ENCODE measurements at places on chromosomes 2 and 18.

- DNase-seq: no peak
Measured at GRCh38 chr18:24878289-24878688, 417.9 kb downstream of the HRH4 start.

- peak; percentile 15 for DNase-seq
Measured at GRCh38 chr2:168174756-168175155, 72.6 kb downstream of the STK39 start.

DNA sequence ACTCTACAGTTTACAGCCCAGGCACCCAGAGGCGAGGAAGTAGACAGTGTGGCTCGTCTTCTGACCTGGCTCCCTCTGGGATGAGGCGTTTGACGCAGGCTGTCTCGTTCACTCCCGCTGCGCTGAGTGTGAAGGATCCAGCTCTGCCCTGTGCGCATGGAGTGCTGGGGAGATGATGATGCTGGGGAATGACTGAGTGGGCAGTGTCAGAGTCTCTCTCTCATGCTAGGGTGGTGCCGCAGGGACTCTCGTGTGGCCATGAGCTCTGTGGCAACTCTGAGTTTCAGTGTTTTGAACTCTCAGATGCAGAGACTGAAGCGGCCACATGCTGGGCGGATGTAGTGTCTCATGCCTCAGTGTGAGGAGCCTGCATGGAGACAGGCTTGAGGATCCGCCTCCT lies 118.4 kb upstream of the TPO start:
- DNase-seq: no peak

DNA sequence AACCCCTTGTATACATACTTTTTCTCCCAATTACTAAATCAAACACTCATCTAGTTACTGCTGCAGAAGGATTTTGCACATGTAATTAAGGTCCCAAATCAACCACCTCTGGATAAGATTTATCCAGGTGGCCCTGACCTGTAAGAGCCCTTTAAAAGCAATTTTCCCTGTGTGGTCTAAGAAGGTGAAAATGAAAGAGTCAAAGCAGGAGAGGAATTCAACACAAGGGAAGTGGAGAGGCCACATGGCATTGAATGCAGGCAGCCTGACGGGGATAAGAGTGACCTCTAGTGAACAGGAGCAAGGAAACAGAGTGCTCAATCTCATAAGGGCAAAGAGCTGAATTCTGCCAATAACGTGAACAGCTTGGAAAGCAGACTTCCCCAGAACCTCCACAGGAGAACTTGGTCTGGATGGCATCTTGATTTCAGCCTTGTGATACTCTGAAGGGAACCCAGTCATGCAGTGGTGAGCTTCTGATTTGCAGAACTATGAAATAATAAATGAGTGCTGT lies 27.2 kb downstream of the PPP3R1 start:
- DNase-seq: no peak

- DNase-seq: no peak
Measured at GRCh38 chr2:238925281-238925680, 77.4 kb downstream of the TWIST2 start.

GRCh38 chr2:59232394-59233165 lies 991.5 kb upstream of the FANCL start:
- no peak for DNase-seq

- peak; percentile 4 for DNase-seq
Measured at GRCh38 chr2:73203055-73203681, 794 bp downstream of the NOTO start.

DNA sequence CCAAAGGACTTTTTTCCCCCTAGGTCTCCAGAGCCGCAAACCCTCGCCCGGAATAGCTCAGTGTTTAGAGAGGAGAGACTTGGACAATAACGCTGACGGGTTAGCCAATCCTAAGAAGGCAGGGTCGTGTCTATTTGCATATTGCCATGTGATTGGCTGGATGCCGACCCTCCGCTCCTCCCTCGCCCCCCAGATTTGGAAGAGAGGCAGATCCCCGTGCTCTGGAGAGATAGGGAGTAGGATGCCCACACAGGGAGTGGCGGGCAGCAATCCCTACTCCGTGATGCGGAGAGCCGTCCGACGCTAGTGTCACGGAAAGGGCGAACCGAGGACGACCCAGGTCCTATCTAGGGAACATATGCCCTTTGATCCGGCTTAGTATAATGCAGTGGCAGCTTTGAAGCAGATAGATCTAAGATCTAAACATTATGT lies 1.4 kb downstream of the WNT6 start:
- DNase-seq: no peak

DNA sequence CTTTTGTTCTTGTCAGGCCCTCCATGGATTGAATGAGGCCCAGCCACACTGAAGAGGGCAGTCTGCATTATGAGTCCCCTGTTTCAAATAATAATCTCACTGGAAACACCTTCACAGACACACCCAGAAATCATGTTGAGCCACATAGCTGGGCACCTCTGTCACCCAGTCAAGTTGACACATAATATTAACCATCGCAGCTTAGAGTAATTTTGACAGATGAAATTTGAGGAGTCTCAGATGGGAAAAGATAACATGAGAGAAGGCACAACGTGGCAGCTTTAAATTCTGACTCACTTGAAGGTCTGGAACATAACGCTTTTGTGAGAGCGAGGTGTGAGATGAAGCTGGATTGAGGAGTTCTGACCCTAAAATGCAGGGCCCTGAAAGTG lies 70.9 kb upstream of the TMEM87B start:
- no peak for DNase-seq

GRCh38 chr2:29733213-29733612 lies 188.2 kb downstream of the ALK start:
- DNase-seq: no peak

GRCh38 chr2:233936089-233936488 lies 18.9 kb downstream of the TRPM8 start:
- DNase-seq: no peak

GRCh38 chr18:55185391-55185790 lies 226.1 kb upstream of the CCDC68 start:
- no peak for DNase-seq

DNA sequence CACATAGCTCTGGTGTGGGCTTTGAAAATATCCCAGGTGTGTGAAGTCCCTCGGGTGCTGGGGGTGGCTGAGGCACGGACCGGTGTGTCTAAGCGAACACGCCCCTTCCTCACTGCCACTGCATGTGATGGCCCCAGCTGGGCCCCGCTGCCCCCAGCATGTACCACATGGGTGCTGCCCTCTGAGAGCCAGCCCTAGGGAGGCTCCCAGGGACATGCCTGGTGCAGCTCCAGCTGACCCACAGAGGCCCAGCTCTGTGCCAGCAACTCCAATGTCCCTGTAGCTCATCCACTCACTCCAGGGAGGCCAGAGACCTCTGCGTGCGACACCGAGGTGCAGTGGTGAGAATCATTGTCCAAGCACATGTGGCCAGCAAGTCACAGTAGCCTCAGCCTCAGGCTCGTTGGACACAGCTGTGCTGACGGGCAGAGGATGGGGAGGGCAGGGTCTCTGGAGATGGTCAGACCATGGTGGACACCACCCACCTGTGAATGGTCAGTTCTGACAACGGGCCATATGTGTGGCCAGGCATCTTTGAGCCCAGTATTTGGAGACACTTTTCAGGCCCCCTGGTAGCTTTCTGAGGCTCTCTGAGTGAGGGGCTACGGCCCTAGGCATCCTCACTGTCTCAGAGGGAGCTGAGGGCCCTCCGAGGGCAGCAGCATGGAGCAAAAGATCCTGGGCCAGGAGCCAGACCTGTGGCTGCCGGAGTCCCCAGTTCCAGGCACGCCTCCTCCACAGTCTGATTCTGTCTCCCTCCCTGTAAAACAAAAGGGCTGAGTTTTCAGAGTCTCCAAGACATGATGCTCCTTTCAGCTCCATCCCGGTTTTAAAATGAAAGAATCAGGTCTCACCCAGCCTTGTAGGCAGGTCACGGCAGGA lies 220.7 kb downstream of the NDUFA10 start:
- DNase-seq: no peak

DNA sequence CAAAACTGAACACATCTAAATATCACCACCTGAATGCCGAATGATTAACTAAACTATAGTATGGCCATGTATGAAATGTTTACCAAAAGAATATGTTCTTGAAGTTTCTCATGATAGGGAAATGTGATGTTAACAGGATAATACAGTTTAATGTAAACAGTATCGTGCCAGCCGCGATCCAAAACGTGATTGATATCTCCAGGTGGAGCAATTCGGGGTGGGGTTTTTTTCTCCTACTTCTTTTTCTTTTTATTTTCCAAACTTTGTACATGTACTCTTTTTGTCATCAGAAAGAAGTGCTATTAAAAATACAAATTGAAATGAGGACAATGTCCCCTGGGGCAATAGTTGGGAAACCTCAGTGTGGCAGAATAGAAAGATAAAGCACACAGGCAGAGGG lies 4.0 kb upstream of the BIN1 start:
- DNase-seq: no peak

DNA sequence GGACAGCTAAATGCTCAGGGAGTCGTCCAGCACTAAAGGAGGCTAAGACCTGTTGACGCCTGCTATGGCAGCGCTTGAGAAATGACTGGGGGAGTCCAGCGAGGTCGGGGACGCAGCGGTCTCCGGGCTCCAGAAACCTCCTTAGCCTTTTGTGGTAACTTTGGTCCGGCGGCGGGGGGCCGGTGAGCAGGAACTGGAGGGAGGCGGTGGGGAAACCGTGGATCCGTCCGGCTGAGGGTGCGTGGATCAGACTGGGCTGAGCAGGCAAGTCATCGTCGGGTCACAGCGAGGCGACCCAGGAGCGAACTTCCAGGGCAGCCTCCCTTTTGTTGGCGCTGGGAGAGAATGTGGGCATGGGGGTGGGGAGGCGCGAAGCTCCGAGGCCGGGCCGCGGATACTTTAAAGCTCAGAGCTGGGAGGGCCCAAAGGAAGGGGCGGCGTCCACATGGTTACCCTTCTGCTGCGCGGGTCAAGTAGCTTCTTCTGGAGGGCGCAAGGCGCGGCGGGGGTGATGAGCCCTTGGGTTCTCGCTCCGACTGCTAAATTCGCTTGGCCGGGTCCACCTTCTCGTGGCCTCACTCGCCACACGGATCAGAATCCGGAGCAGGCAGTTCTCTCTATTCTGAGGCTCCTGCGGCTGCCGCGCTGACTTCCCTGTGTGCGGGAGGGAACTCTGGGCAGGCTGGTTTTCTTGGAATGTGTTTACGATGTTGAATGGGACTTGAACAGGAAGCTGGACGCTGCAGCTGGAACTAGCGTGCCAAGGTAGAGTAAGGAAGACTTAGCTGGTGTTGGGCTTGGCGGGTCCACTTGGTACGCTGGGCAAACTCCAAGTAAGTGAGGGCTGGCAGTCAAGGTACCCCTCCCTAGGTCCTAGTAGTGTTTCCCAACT lies 920 bp downstream of the GULP1 start:
- DNase-seq: no peak

DNA sequence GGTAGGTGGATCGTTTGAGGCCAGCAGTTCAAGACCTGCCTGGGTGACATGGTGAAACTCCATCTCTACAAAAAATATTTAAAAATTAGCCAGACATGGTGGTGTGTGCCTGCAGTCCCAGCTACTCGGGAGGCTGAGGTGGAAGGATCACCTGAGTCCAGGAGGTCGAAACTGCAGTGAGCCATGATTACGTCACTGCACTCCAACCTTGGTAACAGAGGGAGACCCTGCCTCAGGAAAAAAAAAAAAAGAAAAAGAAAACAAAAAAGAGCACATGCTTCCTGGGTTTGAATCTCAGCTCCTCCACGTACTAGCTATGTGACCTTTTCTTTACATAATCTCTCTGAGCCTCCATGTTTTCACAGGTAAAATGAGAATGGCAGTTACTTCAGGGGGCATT lies 107.5 kb upstream of the STPG4 start:
- no peak for DNase-seq

GRCh38 chr18:2641638-2642037 lies 13.9 kb upstream of the SMCHD1 start:
- DNase-seq: no peak

DNA sequence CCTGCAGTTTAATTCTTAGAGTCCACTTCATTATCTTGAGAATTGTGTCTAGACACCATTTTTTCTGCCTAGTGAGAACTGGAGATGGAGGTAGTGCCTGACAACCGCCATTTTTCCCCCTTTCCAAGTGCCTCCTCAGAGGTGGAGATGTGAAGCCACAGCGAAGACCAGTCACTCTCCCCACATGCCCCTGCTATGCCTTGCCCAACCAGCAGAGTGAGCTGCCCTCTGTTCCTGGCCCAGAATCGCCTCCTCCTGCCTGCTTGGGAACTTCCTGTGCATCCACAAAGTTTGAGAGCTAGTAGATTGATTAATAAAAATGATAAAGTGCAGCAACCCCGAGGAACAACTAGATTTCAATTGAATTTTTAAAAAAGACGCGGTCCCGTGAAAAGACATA lies 123.3 kb downstream of the CLIP4 start:
- DNase-seq: no peak

GRCh38 chr2:25482341-25482740 lies 140.6 kb upstream of the DNMT3A start:
- DNase-seq: no peak

- no peak for DNase-seq
Measured at GRCh38 chr2:70668432-70668831, 99.6 kb downstream of the ADD2 start.

DNA sequence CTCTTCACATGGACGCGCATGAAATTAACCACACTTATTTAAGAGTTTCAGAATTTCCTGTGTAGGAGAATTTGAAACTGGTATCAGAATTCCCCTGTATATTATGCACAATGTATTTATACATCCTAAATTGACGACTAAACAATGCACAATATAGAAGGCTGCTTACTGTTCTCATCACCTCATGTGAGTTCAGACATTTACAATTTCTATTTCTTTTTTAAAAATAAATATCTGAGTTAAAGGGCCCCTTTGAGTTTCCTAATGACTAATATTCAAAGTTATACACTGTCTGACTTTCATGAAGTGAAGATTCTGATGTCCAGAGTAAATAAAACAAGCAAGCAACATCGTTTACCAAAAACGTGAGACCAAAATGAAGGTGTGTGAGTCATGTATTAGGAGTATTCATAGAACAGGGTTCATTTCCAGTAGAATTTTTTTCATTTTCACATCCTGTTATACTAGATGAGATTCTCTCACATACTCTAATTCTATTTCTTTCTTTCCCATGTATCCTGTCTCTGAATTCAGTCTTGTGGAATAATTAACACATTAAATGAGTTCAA lies 406.2 kb downstream of the NUP35 start:
- no peak for DNase-seq
